ENCODE measurements at places on chromosomes 6 and 20. TPM values are rescaled to one million over a fixed set of nuclear protein-coding genes. Genes with fewer than 3 reads are reported as not detected.

DNA sequence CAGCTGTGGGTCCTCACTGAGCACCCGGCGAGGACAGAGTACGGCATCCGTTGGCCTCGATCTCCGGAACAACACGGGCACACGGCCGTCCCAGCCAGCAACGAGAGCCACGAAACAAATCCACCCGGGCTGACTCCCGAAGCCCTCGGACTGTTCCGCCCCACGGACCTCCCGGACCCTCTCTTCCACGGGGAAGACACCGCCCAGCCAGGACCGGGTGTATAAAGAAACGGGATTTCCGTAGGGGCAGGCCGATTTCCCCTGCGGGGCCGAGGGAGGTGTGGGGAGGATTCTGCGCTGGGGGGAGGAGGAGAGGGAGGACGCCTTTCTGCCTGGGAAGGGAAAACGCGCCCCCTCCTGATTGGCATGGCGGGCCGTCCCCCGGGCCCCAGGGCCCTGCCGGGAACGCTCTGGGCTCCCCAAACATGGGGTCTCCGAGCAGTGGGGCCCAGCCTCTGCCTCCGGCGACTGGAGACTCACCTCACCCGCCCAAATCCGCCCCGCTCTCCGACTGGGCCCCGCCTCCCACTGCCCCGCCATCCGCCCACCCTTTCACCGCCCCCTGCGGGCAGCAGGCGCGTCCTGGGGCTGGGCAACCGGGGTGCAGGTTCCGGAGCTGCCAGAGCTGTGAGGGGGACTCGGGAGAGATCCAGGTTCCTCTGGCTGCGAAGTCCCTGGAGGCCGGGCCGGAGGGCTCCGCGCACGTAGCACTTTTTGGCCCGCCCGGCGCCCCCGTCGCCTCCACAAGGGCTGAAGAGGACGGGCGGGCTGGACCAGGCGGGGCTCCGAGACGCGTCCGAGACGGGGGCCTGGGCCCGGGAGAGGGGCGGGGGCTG is 679 bp upstream of the PPDPF start:
- DNase-seq = peak; percentile 74

GRCh38 chr20:34643928-34644327 is 33.0 kb downstream of the PIGU start:
- no peak for DNase-seq

- DNase-seq = no peak
These were observed 31.8 kb downstream of the MYB start for GRCh38 chr6:135212935-135213334.

- DNase-seq = no peak
These were observed 115.9 kb upstream of the FRMD1 start for GRCh38 chr6:168194732-168195567.

GABRR1 gene
- total RNA-seq = 0.20 TPM

TNNC2 gene
- total RNA-seq = 472 TPM

TAPBP gene
- total RNA-seq = 32.6 TPM
